ENCODE measurements at places on chromosomes 6 and 20.

GRCh38 chr20:23047001-23047737 is 2.3 kb downstream of the THBD start:
- no peak for DNase-seq

- DNase-seq = no peak
These were observed 246.0 kb upstream of the SPTLC3 start for GRCh38 chr20:12762725-12763124.

DNA sequence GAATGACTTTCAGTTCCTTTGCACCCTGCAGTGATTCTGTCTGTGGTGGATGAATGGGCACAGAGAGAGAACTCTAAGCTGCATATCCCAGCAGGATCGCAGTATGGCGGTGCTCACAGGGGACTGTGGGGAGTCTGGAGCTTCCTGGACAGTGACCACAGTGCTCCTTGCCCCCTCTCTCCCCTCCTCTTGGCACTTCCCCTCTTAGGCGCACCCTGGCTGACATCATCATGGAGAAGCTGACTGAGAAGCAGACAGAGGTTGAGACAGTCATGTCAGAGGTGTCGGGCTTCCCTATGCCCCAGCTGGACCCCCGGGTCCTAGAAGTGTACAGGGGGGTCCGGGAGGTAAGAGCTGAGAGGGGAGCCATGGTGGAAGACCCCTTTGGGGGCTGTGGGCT is 8.6 kb downstream of the BYSL start:
- DNase-seq = no peak

DNA sequence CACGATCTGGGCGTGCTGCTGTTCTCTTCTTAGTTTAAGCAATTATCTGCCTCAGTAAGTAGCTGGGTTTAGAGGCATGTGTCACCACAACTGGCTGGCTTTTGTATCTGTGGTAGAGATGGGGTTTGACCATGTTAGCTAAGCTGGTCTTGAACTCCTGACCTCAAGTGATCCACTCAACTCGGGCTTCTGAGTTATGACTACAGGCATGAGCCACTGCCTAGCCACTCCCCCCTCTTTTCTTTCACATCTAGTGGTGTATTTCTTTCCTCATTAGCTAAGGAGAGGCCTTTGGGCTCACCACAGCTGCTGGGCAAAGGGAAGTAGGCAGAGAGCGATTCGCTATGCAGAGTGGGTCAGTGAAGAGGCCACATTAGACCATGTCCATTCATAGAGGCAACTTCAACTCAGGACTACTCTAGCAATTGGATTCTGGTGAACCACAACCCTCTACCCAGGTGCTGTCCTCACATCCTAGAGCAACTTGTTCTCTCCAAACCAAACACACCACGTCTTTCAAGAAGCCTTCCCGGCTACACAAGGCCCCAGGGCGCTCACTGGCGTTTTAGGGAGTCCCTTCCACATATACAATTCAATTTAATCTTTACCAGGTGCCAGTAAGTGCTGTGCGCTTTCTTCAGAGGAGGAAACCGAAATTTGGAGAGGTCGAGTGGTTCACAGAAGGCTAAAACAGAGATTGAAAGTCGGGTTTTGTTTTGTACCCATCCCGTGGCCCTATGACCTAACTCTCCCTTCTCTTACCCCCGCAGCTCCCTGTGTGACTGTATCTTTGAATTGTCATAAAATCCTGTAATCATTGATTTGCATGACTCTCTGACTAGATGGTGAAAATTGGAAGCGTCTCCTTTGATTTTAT is 26.5 kb upstream of the GFOD1 start:
- DNase-seq = no peak

DNA sequence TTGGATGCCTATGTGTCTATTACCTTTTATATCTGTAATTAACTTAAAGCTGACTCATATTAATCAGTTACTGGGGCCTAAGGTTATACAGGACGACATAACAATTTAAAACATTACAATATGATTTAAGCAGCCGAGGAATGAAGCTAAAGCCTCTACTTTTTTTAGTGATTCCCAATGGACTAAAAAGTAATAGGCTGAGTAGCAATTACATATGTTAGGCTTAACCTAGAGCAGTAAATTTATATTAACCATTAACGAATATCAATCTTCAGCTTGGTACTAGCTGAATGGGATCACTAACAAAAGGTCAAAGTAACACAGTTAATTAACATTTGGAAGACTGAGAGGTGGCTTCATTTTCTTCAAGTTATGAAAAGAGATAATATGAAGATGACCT is 43.1 kb downstream of the STK38 start:
- DNase-seq = no peak

GRCh38 chr20:39309458-39309857 is 347.3 kb downstream of the DHX35 start:
- no peak for DNase-seq

DNA sequence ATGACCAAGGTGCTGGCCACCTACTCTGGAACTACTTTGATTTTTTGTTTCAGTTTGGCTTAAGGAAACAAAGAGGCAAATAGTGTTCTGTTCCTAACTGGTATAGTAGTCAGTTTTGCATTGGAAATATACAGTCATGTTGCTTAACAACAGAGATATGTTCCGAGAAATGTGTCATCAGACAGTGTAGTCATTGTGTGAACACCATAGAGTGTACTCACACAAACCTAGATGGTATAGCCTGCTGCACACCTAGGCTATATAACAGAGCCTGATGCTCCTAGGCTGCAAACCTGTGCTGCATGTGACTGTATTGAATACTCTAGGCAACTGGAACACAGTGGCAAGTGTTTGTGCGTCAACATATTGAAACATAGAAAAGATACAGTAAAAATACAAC is 80.4 kb downstream of the ARID1B start:
- no peak for DNase-seq

GRCh38 chr20:58570204-58570859 is 55.1 kb upstream of the APCDD1L start:
- DNase-seq = no peak

DNA sequence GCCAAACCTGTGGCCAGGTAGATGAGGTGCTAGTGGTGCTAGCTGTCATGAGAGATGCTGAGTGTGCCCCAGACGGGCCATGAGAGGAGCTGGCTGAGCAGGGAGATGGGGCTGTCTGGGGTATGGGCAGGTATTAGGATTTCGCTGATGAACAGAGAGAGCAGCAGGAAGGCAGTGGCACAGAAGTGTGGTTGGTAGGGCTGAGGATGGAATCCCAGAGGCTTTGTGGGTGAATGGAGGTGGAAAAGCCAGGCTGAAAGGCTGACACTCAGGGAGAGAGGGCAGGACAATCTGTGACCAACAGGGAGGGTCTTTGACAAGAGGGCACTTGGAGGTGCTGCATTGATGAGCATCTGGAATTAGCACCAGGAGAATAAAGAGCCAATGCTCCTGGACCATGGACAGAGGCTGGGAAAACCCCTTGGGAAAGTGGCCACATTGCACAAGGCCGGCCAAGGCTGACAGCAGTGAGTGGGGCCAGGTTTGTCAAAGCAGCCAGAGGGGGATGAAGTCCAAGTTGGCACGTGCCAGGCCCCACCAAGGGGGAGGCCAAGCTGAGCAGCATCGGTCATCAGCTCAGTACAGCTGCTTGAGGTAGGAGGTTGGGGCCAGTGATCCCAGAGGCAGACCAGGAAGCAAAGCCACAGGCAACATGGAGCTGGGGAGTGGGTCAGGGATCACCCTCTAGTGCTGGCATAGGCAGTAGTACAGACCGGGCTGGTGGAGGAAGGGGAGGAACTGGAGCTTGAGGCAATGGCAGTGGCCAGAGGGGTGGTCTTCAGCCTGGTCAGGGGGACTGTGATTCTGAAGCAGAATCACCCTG is 19.7 kb upstream of the SGK2 start:
- no peak for DNase-seq

- no peak for DNase-seq
These were observed 22.2 kb upstream of the GABRR1 start for GRCh38 chr6:89239338-89239737.

DNA sequence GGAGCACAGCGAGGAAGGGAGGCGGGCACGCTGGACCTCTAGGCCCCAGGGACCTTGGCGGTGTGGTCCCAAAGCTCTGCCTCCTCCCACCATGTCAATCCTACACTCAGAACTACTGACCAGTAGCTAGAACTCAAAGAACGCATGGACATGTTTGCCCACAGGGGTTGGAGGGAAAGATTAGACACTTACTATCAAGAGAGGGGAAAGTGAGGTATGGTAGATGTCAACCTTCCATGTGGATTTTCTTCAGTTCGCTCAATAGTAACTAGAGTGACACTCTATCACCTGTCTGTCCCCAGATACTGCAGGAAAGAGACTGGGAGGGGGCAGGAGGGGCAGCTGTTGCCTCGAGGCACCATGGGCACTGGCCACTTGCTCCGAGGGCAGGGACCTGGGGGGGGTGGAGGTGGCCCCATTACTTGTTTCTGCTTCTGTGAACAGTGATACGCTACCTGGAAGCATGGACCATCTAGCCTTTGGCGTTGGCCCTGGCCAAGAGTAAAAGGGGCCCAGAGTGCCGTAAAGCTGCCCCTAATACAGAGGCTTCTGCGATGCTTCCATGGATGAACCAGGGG is 912 bp upstream of the DIDO1 start:
- DNase-seq = no peak

DNA sequence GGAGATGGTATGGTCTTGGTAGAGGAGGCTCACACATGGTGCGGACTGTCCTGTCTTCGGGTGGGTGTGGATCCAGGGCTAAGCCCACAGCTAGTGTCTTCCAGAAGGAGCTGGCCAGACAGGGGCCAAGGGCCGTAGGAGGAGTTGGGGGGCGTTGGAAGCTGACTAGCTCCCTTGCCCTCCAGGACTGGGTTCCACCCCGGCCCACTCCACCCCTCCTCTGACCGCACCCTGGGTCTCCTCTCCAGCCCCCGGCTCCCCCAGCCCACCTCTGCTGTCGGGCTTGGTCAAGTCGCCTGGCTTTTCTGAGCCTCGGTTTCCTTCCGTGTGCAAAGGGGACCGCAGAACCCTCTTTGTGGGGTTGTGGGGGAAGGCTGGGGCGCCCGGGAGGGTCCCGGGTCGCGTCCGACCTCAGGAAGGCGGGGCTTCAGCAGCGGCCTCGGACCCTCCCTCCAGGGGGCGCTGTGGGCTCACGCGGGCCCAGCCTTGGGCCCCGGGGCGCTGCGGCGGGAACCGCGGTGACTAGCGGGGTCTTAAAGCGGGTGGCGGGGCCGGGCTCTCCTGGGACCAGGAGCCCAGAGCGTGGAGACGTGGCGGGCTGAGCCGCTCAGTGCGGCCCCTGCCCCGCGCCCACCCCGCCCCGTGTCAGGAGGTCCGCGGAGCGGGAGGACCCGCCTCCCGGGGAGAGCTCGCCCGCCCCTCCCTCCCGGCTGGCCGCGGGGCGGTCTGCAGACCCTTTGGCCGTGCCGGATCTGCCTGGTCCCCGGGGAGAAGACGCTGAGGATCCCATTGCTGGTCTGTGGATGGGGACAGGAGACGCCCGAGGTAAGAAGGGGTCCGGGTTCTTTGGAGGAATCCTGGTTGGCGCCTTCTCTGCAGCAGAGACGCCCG is 5.4 kb downstream of the NPBWR2 start:
- peak; percentile 73 for DNase-seq
